AG08395 (cell line): ENCODE measurements at places on chromosomes 11 and 22.

DNA sequence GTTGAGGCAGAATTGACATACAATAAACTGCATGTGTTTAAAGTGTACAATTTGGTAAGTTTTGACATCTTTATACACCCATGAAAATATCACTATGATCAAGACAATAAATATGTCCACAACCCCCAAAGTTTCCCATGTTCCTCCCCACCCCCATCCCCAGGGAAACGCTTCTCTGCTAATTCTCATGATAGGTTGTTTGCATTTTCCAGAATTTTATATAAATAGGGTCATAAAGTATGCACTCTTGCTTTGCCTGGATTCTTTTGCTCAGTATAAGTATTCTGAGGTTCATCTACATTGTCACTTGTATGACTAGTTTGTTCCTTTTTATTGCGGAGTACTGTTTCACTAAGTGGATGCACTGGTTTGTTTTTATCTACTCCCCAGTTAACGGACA lies 35.6 kb downstream of the MYEOV start:
- no peak for DNase-seq

DNA sequence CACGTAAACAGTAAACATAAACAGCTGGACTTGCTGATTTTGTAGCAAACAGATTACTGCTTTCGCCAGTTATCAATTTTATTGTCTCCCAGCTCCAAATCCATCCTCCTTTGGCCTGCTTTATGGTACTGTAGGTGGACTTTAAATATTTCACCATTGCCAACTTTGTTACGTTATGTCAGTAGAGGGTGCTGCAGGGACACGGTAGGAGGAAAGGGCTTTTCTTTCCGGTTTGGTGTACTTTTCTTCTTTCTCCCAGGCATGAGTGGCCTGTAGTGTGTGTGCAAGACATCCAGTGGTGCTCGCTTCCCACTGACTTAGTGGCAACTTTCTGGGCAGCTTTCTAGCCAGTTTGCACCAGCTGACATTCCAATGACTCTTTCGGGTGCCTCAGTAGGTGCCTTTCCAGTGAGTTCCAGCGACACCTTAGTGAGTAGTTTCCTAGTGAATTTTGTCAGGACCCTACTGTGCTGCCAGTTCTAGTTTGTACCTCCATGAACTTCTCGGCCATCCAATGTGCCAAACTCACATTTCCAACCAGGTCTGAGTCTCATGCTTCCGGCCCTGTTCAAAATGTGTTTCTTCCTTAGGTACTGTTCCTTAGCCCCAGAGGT lies 267.6 kb upstream of the TENM4 start:
- peak; percentile 48 for DNase-seq

DNA sequence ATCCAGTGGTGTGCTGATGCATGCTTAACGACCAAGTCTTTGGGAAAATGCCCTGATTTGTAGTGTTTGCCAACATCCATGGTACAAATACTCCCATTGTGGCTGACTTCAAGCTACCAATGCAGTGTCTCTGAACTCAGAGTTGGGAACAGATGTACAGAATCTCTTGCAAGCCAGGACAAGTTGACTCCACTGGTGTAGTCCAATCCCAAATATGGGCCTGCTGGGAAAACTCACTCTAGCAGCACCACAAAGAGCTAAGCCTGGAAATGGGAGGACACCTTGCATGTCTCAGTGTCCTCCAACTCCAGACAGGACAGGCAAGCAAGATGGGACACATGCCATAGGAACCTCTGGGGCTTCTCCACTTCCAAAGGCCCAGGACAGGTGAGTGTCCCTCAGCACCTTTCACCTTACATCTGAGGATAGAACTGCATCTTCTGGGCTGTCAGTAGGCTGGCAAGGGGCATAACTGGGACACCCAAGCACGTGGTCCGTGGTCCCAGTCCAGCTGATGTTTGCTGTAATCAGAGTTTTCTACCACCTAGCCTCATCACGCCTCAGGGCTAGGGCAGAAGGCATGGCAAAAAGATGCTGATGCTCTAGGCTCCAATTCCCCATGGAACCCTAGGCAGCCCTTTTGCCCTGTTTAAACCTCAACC lies 6.5 kb downstream of the LMO1 start:
- DNase-seq = no peak

- peak; percentile 79 for DNase-seq
These were observed 33.0 kb upstream of the APOBEC3A start for GRCh38 chr22:38924347-38924952.

DNA sequence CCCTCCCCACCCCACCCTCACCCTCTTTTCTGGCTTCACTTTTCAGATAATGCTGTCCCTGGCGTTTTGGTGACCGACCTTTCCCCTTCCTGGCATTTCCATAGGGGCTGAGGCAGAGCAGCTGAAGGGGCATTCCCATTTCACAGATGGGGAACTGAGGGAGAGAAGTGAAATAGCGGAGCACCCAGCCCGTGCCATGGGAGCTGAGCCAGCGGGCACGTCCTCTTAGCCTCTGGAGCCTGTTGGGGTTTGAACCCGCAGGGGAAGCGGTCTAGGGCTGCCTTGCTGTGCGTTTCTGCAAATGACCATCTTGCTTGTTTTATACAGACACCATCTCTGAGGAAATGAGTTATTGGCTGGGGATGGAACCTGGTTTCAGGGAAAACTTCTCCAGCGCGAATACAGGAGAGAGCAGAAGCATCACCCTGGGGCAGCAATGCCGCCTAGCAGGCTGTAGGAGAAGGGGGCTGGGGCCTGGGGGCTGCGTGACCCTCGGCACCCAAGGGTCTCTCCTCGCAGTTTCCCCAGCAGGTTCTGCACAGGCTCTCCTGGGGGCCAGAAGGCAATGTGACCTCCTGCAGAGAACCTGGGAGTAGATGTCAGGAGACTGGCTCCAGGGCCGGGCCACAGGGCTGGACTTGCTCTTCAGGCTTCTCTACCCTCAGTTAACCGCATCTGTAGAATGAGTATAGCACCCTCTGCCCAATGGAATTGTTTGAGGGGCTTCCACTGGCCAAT lies 1.5 kb downstream of the PTPRJ start:
- no peak for DNase-seq

GRCh38 chr22:34055525-34056200 lies 135.4 kb upstream of the LARGE1 start:
- no peak for DNase-seq

DNA sequence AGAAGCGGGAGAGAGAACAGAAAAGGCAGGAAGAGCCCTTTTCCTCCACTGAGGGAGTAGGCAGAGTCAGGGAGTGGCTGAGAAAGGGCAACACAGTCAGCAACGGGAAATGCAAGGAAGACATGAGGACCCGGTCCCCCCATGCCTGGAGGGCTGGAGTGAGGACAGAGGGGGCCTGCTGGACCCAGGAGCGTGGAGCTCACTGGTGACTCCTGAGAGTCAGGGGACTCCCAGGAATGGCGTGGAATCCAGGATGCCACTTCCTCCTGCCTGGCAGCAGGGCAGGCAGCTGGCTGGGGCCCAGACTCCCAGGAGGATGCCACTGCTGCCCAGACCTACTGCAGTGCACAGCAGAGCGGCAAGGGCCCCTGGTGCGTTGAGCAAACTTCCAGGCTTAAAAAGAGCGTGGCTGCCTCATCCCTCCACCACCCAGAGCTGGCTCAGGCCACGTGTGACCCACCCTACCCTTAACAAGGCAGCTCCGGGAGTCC lies 11.3 kb downstream of the C11orf21 start:
- DNase-seq = no peak

DNA sequence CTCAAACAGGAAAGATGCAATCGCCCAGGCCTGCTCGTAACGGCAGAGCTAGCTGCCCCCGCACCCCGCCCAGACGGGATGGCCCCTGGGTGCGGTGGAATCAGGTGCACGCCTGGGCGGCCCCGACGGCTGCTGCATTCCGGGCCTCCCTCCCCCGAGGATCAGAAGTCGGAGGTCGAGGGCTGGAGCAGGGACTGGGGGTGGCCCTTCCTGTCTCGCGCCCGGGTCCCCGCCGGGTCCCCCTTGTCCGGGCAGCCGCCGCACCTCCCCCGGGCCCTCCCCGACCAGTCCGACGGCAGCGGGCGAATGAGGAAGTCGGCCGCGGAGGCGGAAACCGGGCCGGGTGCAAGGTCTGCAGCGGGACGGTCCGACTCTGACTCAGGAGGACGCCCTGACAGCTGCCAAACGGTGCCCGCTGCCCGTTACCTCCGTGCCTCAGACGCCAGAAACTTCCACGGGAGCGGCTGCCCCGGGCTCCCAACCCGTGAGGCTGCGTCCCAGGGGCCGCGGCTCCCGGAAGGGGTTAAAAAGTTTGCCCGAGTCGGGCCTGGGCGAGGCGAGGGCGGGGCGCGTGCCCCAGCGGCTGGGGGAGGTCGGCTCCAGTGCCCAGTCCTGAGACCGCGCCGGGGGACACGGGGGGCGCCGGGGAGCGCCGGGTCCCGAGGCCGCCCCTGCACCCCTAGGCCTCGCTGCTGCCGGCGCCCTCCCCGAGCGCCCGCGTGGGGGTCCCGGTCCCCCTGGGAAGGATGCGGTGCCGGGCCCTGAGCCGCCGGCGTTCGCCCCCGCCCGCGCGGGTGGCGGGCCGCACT lies 663 bp downstream of the MYH9 start:
- DNase-seq = peak; percentile 14

GRCh38 chr11:11415901-11416300 lies 62.9 kb upstream of the CSNK2A3 start:
- peak; percentile 64 for DNase-seq

- DNase-seq = peak; percentile 49
These were observed 203.5 kb upstream of the E2F8 start for GRCh38 chr11:19444231-19444630.

GRCh38 chr22:27267145-27267544 lies 534.4 kb downstream of the MN1 start:
- DNase-seq = peak; percentile 76

DNA sequence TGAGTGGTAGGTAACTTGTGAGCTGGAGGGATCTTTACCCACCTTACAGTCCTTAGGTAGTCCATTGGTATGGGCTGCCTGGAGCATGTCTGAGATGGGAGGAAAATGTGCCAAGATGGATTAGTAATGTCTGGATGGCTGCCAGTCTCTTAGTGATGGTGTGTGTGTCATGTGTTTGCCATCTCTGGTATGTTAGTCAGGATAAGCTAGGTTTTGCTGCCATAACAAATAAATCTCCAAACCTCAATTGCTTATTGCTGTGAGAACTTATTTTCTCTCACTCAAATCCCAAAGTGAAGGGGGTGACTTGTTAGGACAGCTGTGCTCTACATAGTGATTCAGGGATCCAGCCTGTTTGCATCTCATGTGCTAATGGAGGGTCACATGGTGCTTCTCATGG lies 40.9 kb upstream of the MYEOV start:
- peak; percentile 42 for DNase-seq

DNA sequence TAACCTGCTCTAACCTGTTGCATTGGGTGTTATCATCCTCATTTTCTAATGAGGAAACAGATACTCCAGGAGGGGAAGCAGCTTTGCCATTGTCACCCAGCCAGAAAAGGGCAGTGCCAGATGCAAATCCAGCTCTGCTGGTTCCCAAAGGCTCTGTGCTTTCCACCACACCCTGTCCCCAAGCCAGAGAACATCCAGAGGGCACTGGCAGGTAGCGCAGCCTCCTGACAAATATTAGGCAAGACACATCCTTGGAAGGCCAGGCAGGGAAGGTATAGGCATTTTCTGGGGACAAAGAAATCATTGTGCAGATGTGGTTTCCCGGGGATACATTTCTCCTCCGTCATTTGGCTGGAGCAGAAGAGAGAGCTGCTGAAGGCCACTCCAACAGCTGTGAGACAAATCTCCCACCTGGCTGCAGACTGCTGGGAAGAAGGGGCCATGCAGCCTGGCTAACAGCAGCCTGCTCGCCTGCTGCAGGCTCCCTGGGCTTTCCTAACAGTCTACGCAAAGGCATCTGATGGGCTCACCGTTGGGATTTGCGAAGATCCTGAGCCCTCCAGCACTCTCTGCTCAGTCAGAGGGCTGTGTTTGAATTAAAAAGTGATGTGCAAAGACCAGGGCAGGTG lies 93.9 kb upstream of the PITPNB start:
- DNase-seq = no peak

- DNase-seq = no peak
These were observed 248.0 kb downstream of the TENM4 start for GRCh38 chr11:79192836-79193235.

DNA sequence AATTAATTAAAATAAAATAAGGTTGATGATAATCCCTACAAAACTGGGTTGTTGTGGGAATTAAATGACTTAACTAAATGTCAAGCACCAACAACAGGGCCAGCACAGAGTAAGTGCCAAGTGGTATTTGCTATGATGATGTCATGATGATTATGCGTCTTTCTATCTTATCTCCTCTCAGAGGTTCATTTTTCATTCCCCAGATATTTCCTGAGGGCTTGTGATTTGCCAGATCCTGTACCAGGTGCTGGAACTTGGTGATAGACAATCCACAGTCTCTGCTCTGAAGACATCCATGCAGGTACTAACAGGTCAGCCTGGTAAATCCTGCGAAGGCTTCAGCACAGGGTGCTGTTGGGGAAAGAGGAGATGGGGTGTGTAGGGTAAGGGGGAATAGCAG lies 8.1 kb upstream of the MYH9 start:
- DNase-seq = no peak

DNA sequence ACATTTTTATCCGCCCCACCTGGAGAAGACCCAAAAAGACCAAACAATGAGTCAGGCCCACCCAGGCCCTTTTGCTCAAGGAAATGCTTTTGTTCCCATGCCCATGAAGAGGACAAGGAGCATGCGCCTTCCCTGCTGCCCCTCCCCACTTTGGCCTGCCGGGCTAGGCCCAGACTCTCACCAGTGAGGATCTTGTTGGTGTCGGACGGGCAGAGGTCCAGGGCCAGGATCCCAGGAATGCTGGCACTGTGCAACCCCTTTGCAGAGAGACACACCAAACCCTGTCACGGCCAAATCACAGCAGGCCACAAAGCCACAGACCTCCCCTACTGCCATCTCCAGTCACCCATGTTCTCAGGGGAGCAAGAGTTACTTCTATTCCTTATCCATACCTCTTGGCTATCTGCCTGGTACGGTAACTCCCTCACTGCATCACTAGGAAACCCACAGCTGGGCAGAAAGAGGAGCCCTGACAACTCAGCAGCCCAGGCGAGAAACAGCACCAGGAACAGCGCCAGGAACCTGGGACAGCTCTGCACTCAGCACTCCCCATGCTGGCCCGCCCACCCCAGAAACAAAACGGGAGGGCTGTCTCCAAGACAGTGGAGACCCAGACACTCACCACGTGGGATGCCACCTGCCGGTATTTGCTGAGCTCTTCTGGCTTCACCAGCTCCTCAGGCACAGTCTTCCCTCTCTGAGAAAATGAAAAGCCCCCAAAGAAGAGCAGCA lies 5.5 kb downstream of the PRPF19 start:
- no peak for DNase-seq

GRCh38 chr11:120925944-120926343 lies 98.0 kb upstream of the TBCEL start:
- no peak for DNase-seq

DNA sequence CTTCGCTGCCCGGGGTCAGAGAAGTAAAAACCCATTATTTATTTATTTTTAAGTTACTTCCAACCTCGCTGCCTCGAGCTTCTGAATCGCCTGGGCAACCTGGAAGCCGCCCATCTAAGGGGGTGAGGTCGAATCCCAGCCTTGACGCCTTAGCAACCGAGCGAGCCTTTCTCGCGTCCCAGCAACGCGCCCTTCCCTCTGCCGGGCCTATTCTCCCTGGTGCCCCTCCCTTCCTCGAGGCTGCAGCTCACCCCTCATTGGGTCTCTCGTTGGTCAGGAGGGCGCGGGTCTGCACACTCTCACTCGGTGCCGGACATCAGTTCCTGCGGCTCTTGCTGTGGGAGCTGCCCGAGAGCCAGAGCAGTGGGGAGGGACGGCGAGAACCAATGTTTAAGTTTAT lies at the start of gene CCDC81:
Gene CCDC81 (plus strand): TSS at position 302 of the 400 bp plus-strand sequence. CDS start 277 bp downstream, outside the sequence.
- DNase-seq = peak; percentile 10
